ENCODE measurements at places on chromosomes 3 and 15. TPM values are rescaled to one million over a fixed set of nuclear protein-coding genes. Genes with fewer than 3 reads are reported as not detected.

The MAP1A gene
- 0.76 TPM for total RNA-seq

The TYRO3 gene
- 13.4 TPM for total RNA-seq

The SCAANT1 gene
- total RNA-seq, result not detected

The HYAL3 gene
- 4.8 TPM for total RNA-seq

DNA sequence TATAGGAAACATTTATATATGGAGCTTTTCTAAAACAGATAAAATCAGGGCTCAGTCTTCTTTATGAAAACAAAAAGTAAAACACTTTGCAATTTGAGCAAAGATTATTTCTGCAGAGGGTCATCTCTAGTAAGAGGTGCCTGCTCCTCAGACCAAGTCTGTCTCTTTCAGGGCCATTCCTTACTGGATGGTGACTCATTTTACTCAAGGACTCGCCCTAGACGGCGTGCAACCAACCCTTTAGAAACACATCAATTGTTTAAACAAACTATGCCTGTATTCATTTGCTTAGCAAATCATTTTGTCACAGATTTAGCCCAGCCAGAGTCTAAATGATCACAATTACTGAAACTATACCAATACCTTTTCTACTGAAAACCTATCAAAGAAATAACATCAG lies 242.8 kb upstream of the ICE2 start:
- peak; percentile 76 for ATAC-seq

- ATAC-seq, result no peak
Observed at GRCh38 chr3:133956353-133956752, 60.7 kb upstream of the RAB6B start.

DNA sequence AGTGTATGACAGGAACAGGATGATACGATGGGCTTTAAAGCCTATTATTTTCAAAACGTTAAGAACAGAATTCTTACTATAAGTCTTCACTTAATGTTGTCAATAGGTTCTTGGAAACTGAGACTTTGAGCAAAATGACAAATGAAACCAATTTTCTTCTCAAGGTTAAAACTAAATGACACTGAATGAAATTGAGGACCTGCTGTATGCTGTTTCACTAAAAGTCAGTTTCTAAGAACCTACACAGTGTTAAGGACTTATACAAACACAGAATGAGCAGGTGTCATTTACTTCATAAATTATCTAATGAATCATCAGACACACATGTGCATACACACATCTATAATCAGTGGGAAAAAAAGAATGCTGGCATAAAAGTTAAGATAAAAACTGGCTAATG lies 106.9 kb downstream of the RFTN1 start:
- ATAC-seq, result no peak

GRCh38 chr15:83561661-83562060 lies 92.3 kb upstream of the ADAMTSL3 start:
- ATAC-seq, result no peak

- no peak for ATAC-seq
Observed at GRCh38 chr3:64149886-64150285, 75.4 kb downstream of the PRICKLE2 start.

DNA sequence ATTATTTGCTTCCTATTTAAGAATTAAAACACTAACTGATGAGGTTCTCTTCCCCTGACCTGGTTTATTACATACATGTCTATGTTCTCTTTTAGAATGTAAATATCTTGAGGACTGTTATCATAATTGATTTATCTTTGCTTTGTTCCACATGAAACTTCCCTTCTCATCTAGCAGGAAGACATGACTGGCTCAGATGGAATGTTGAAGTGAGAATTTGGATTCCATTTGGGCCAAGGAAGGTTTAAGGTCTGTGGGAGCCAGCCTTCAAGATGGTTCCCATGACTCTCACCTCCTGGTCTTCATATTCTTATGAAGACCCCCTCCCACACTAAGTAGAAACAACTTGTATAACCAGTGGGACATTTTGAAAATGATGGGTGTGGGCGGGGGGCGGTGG lies 222.2 kb upstream of the GADL1 start:
- no peak for ATAC-seq

- no peak for ATAC-seq
Observed at GRCh38 chr15:42348083-42348482, 11.2 kb upstream of the CAPN3 start.

- no peak for ATAC-seq
Observed at GRCh38 chr3:40582401-40583027, 57.8 kb downstream of the ZNF621 start.

DNA sequence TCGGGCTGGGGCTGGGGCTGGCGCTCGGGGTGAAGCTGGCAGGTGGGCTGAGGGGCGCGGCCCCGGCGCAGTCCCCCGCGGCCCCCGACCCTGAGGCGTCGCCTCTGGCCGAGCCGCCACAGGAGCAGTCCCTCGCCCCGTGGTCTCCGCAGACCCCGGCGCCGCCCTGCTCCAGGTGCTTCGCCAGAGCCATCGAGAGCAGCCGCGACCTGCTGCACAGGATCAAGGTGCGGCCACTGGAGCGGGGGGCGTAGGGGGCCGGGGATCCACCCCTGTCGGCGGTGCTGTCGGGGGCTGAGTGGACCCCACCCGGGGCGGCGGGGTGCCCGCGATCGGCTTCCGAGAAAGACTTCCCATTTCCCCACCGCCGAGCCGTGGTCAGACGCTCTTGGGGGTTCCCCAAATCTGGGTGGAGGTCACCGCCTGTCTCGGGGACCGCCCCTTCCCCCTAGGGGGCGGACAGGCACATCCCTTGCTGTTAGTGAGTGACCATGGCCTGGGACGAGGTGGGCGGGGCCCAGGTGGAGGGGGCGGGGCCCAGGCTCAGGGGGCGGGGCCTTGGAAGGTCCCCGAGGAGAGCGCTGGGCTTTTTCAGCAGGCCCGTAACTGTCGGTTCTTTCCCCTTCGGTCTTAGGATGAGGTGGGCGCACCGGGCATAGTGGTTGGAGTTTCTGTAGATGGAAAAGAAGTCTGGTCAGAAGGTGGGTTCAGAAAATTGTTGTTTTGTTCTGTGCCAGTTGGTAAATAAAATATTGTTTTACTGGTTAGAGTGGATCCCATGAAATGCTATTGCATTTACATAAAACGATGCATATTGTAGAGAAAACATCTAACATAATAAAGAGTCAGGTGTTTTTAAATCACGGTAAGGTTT lies 578 bp downstream of the LACTB start:
- peak; percentile 99 for ATAC-seq

DNA sequence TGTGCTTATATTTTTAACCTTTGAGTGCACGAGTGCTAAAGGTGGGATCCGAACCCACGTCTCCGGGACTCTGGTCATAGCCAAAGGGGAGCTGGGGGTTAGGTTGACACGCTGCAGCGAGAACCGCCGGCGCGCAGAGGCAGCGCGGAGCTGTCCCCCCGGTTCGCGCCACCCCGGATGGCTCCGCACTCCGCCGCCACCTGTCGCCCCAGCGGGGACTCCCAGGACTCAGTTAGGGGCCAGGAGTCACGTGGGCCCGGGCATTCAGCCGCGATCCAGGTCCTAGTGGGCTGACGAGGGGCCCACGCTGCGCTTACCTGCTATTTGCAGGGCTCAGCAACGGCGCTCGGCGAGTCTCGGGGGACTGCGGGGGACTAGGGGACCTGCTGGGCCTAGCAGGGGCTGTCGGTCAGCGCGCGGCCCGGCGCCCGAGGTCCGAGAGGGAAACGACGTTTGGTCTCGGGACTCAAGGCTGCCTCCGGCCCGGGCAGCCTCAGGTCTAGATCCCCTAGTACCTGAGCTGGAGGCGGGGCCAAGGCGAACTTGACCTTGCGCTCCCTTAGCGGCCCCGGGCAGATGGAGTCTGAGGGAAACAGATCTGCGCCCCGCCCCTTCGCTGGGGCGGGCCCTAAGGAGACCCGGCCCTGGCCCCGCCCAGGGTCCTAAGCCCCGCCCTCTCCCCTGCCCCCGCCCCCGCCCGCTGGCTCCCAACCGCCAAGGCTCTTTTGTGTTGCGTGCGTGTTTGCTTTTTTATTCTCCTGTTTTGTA lies at the start of gene NMNAT3:
Gene NMNAT3, minus strand, starts transcription at position 585 of the 768 bp plus-strand sequence. CDS start 50,248 bp downstream, outside the sequence.
- ATAC-seq, result peak; percentile 99

DNA sequence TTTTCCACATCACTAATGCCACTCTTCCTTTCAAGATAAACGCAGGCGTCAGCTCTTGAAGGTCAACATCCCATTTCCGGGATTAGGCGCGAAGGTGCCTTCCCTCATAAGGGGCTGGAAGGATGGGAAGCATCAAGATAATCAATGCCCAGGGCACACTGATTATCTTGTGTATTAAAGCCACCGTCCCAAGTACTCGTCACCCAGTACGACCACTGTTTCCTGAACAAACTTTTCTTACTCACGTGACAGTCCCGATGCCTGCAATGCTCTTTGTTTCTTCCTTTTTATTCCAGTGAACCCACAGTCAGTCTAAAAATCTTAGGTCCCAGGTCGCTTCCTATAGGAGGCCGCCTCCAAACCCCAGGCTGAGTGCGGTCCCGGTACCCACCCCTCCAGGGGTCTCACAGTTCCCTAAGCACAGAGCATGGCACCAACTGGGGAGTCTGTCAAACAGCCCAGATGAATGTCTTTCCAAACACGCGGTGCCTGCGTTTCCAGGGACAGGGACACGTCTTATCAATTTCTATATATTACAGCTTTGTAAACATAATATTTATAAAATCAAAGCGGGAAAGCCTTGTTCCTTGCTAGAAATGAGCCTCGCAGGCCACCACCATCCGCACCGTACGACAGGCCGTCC lies 589 bp downstream of the ANAPC13 start:
- peak; percentile 14 for ATAC-seq

All from esophagus mucosa (tissue), 1 donor.